ENCODE measurements at places on chromosomes 2 and 18. TPM values are rescaled to one million over a fixed set of nuclear protein-coding genes. Genes with fewer than 3 reads are reported as not detected.

Gene APLF
- 4.4 TPM for total RNA-seq

Gene CRYGC
- total RNA-seq, result not detected

Gene HOXD1
- not detected for total RNA-seq

Gene STARD6
- not detected for total RNA-seq

Gene CYTIP
- total RNA-seq, result not detected

Gene UGGT1
- total RNA-seq, result 67.9 TPM

Gene EXOC6B
- total RNA-seq, result 34.5 TPM

Gene GBX2
- total RNA-seq, result 1.2 TPM

Gene APCDD1
- total RNA-seq, result 171 TPM

Gene SS18
- 88.9 TPM for total RNA-seq

Gene TFPI
- total RNA-seq, result 0.59 TPM

Gene SP5
- total RNA-seq, result 1.8 TPM

Gene KIF1A
- 439 TPM for total RNA-seq

Gene CACNB4
- total RNA-seq, result 5.1 TPM

Gene CABYR
- 14.0 TPM for total RNA-seq

Gene REG3A
- total RNA-seq, result not detected

Gene KCNF1
- 7.7 TPM for total RNA-seq

Gene BCL2
- total RNA-seq, result 6.8 TPM

Gene ICOS
- not detected for total RNA-seq

Gene GPR17
- not detected for total RNA-seq

Gene UGT1A1
- total RNA-seq, result not detected

Gene SKOR2
- 6.7 TPM for total RNA-seq

Gene LONRF2
- 1.3 TPM for total RNA-seq

Gene NCKAP5
- 0.20 TPM for total RNA-seq

Gene PPP4R3B
- 55.0 TPM for total RNA-seq

Gene ZNF532
- total RNA-seq, result 217 TPM

Gene ERMN
- not detected for total RNA-seq

Gene HTR2B
- not detected for total RNA-seq

Gene ACMSD
- total RNA-seq, result not detected

Gene FIGN
- 12.4 TPM for total RNA-seq

Gene RNF152
- total RNA-seq, result 16.9 TPM

Gene INO80D
- total RNA-seq, result 25.0 TPM

Gene TUBA3E
- total RNA-seq, result not detected

Gene SCYGR4
- total RNA-seq, result not detected

Gene AKAIN1
- 14.1 TPM for total RNA-seq

Gene FTCDNL1
- 0.74 TPM for total RNA-seq

Gene GALNT3
- 1.3 TPM for total RNA-seq

Gene CRYBA2
- 0.49 TPM for total RNA-seq

Gene NTSR2
- not detected for total RNA-seq

Gene GALNT13
- total RNA-seq, result 5.5 TPM

Gene MYO5B
- 2.7 TPM for total RNA-seq

Gene FAM237A
- not detected for total RNA-seq

Gene SLC5A7
- 0.27 TPM for total RNA-seq

Gene KCNS3
- 5.5 TPM for total RNA-seq

Gene ST6GAL2
- total RNA-seq, result 5.9 TPM

Gene CAPN10
- total RNA-seq, result 67.1 TPM

Gene SH3BP4
- 59.3 TPM for total RNA-seq

Gene C2orf72
- total RNA-seq, result 0.42 TPM

Gene GPR155
- total RNA-seq, result 51.1 TPM

Gene GEN1
- 44.4 TPM for total RNA-seq

Gene CAPG
- 15.5 TPM for total RNA-seq

Gene PTPN4
- total RNA-seq, result 91.7 TPM

Gene GFPT1
- 39.3 TPM for total RNA-seq

Measured in glutamatergic neuron (in vitro differentiated cells).